Amygdala (tissue), 56 donors: ENCODE measurements at places on chromosomes 4 and X.

DNA sequence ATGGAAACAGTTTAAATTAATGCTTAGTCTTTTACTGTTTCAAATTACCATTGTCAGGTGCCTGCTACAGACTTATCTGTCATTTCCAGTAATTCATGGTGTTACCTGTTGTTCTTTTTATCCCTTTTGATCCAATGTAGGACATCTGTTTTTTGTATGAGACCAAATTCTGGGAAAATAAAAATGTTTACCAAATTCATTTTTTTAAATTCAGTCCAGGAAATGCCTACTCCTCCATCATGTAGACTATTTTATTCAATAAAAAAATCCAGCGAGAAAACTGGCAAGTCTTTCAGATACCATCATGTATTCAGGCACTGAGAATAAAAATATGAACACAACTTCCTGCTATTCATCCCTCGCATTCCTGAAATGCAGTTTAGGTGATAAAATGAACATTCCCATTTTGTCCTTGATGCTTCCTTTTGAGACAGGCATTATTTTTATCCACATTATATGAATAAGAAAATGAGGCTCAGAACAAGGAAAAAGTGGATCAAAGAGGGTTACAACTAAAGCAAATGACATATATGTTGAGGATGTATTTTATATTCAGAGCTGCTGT is 584.2 kb downstream of the SPRY1 start:
- DNase-seq: no peak

- no peak for DNase-seq
Measured at GRCh38 chrX:37405956-37406355, 56.8 kb downstream of the PRRG1 start.

- no peak for DNase-seq
Measured at GRCh38 chr4:177070533-177071058, 239.1 kb upstream of the NEIL3 start.

DNA sequence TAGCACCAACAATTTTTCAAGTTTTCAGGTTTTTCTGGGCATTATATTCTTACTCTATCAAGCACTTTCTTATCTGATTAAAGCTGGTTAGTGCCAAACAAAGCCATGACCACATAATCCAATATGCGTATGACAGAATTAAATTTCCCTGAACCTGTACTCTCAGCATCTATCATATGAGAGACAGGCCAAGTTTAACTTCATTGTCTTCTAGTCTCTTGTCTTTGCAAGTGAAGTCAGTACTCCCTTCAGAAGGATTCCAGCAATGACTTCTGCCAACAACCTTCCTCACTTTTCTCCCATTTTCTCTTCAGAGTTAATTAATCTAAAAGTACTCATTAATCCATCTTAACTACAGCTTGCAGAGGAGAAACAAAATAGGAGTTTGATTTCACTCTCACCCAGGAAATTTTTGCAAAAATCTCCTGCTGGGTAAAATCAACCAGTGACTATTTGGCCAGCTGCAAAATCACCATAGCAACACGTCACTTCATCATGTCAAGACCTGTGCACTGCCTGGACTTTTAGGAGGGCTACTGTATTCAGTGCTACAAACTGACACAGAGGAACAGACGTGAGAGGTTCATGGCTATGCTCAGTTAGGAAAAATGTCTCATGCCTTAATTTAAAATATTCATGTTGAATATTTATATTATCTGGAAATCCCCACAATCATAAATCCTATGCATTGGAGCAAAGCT is 208.4 kb downstream of the ANTXR2 start:
- no peak for DNase-seq

GRCh38 chr4:176489001-176489400 is 169.2 kb downstream of the SPCS3 start:
- no peak for DNase-seq

GRCh38 chr4:31239886-31240285 is 519.7 kb downstream of the PCDH7 start:
- no peak for DNase-seq
